ENCODE measurements at places on chromosomes 2 and 18.

DNA sequence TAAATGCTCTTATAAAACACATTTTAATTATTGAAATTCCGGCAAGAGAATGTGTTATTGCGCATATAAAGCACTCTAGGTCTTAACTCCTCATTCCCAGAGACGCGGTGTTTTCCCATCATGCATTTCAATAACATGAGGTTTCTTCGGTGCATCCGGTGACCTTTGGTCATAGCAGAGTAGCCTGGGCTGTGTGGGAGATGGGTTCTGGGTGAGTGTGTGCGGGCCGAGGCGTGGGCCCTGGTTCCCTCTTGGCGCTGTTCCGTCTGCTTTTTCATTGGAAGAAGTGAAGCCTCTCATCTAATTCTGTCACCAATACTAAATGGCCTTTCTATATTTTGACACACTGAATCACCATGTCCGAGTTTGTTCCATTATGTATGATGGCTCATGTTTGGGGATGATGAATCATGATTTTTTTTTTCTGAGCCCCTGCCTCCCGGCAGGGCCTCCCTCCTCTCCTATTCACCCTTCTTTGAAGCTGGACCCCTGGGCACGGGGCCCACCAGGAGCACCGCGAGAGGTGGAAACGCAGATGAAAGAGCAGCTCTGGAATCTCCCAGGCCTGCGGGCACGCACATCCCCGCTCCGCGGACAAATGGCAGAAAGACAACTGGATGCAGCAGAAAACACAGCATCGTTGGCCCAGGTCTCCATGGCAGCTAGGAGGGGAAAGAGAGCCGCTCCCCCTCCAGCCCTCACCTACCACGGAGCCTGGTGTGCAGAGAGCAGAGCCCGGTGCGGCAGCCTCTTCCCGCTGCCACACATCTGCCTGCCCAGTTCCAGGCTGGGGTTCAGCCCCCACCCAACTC, 85.8 kb upstream of the HPCAL1 start:
- no peak for DNase-seq

DNA sequence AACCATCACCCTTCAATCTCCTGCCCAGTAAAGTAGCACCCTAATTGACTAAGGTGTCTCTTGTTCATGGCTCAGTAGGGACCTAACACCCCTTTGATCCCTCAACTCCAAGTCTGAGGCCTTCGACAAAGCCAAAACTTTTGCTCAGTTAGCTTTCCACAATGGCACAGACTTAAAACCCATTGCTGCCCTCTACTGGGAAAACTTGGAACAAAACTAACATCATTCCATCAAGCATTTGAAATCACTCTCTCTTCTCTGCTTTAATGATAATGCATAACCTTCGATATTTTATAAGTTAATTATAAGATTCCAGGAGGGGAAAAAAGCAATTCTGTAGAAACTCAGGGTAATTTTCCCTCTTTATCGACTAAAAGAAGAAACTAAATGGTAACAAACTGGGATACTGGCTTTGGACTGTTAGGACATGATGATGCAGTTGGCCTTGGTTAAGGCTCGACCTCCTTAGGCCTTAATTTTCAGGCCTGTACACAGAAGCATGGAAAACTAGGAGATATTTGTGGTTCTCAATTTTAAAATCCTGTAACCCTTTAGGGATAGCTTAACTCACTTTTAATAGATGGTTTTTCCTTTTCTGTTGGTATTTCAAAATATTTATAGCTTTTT, 127.8 kb downstream of the STK39 start:
- no peak for DNase-seq

DNA sequence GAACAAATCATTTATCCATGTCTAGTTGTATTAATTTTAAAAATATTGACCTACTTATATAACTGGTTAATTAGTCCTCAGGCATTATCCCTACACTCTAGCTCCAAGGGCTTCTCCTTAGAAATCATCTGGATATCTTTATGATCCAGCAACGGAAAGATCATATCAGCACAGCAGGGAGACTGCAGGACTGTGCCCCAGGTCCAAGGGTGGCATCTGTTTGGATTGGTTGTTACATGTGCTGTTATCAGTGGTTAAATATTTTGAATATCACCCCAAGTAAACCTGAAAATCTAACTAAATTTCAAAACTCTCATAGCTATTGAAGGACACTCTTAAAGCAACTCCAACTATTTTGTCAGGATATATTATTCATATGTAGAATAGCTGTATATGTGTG, 556.2 kb upstream of the ZEB2 start:
- DNase-seq: no peak

- peak; percentile 81 for DNase-seq
These were observed 61.2 kb upstream of the GPC1 start for GRCh38 chr2:240374085-240374907.

DNA sequence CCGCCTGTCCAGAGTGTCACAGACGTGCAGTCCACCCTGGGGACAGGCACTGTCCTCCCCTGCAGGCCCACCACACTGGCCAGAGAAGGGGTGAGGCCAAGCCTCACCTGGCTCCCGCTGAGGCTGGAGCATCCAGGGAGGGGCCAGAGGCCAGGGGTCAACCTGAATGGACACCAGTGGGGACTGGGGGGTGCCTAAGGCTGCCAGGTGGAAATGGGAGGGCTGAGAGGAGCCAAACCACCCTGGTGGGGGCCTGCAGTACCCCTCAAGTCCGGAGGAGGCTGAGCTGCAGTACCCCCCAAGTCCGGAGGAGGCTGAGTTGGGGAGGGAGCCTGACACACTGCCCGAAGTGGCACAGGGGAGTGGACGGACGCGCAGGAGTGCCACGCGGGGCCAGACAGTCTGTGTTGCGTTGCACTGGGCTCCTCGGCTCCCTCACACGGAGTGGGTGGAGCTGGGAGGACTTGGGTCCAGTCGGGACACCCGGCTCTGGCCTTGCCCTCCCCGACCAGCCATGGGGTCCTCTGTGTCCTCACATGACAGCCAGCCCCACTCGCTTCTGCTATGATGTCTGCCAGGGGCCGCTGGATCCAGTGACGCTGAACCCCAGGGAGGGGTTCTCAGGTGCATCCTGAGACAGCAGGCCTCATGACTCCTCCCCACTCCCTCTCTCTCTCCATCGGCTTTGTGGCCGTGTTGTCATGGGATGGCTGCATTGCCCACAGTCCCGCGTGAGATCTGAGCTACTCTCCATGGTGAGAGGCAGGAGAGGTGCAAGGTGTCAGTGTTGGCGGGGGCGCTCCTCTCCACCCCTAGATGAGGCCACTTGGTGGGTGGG, 22.3 kb upstream of the GPC1 start:
- peak; percentile 50 for DNase-seq

- DNase-seq: no peak
These were observed 45.7 kb downstream of the ARL5A start for GRCh38 chr2:151782378-151783132.

GRCh38 chr18:69172046-69172445, 228.6 kb upstream of the DOK6 start:
- no peak for DNase-seq

DNA sequence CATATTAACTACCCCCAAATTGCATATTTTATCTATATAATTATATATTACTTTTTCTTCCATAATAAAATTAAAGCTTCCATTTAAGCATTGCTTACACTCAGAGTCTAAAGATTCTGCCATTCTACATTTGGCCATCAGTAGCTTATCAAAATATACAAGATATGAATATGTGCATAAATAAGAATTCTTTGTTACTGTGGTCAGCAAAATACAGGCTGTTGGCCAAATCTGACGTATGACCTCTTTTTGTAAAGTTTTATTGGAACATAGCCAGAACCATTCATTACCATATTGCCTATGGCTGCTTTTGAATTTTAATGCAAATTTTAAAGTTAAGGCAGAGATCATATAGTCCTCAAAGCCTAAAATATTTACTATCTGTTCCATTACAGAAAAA, 643.9 kb upstream of the VRK2 start:
- no peak for DNase-seq

GRCh38 chr2:31651267-31651666, 70.5 kb upstream of the SRD5A2 start:
- DNase-seq: no peak

DNA sequence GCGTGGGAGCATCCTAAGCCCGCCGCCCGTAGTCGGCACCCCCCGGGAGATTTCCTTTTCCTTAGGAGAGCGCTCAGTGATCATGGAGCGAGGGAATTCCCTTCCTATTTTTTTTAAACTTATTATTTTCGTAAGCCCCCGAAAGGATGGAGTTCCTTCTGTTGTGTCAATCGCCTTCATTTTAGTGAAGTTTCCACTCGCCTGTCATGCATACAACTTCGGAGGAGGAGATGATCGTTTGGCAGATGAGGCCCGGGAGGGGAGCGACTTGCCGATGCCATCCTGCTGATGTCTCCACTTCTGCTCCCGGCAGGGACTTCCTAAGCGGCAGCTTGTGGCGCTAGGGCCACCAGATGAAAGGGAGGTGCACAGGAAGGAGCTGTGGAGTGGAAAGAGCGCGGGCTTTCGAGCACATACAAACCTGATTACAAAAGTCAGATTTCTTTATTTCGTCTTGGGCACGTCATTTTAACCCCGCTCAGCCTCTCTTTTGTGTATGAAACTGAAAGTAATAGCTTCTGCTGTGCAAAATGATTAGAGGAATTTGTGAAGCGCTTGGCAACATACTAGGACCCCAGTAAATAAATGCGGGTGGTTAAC, at the start of gene ADGRF3:
ADGRF3 (minus strand) TSS at position 336 of the 600 bp plus-strand sequence. CDS start 555 bp downstream, outside the sequence.
- DNase-seq: peak; percentile 77

DNA sequence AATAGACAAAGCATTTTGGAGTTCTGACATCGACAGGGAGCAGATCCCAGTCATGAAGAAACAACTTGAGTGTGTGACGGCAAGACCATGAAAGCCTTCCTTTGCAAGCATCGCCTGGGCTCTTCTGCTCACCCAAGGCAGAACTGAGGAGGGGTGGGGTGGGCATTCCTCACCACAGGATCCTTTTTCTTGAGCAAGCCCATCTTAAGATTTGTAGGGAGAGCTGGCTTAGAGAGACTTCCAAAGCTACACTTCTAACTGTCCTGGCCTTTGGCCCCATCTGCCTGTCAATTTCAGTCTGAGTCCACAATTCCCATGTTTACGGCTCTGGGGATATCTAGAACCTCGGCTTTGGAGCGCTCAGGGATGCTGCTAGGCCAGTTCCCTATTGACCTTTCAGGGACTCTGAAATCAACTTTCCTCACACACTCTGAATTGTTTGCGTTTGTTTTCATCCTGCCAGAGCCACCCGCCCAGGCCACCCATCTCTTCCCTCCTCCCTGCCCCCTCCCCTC, 3.7 kb downstream of the KLHL14 start:
- no peak for DNase-seq

DNA sequence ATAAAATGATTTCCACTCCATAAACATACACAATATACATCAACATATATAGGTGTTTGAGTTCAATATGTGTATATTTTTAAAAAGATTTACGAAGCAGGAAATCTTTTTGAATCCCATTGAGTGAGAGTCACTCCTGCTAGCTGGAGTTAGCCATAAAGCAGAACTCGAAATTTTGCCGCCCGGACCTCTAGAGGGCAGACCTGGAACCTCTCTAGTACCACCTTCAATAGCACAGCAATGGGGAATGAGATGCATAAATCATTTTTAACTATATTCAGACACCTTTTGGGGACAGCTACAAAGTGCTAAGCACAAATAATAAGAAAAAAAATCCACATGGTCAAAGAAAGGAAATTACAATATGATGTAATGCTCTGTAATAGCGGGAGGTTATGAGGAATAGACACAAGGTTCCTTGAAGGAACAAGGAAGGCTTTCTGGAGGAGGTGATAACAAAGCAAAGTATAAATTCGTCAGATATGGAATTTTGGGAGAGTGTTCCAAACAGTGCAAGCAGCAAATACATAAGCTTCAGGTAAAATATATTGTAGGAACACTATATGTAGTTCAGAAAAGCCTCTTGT, 533.4 kb downstream of the ERBB4 start:
- DNase-seq: no peak

GRCh38 chr2:74690571-74690970, 36.5 kb downstream of the SEMA4F start:
- no peak for DNase-seq

- no peak for DNase-seq
These were observed 5.8 kb upstream of the PAX8 start for GRCh38 chr2:113284476-113284875.

GRCh38 chr2:202278944-202279343, 13.4 kb downstream of the NOP58 start:
- no peak for DNase-seq

DNA sequence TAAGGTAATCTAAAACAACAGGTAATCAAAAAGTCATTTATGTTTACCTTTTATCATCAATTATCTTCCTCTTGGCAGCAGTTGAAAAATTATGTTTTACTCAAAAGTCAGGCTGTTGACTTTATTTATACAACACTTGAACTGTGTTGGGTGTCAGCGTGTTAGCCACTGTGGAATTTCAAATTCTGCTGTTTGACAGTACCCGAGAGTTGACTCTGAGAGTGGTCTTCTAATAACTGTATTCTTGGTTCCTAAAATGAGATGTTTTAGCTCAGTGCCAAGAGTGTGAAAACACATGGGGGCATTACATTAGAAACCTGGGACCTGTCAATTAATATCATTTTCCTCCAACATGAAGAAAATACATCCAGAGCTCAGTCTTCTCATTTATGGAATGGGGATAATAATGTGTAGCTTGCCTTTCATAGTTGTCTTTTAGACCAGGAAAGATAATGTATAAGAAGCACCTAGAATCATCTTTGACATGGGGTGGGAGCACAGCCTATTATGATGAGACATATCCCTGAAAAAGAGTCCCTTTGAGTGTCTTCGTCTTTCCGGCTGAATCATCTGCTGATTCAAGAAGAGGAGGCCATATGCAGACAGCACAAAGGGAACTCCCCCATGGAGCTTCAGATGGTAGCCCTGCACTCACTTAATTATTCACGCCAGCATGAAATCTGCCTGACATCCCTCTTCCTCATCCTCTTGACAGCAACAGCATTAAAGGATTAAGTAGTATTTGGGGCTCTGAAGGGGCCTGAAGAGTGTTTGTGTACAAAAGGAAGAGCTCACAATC, 89.1 kb downstream of the AFF3 start:
- DNase-seq: no peak

GRCh38 chr2:231910771-231911170, 15.4 kb downstream of the NPPC start:
- no peak for DNase-seq

- no peak for DNase-seq
These were observed 140.9 kb downstream of the SH3RF3 start for GRCh38 chr2:109269706-109270504.

DNA sequence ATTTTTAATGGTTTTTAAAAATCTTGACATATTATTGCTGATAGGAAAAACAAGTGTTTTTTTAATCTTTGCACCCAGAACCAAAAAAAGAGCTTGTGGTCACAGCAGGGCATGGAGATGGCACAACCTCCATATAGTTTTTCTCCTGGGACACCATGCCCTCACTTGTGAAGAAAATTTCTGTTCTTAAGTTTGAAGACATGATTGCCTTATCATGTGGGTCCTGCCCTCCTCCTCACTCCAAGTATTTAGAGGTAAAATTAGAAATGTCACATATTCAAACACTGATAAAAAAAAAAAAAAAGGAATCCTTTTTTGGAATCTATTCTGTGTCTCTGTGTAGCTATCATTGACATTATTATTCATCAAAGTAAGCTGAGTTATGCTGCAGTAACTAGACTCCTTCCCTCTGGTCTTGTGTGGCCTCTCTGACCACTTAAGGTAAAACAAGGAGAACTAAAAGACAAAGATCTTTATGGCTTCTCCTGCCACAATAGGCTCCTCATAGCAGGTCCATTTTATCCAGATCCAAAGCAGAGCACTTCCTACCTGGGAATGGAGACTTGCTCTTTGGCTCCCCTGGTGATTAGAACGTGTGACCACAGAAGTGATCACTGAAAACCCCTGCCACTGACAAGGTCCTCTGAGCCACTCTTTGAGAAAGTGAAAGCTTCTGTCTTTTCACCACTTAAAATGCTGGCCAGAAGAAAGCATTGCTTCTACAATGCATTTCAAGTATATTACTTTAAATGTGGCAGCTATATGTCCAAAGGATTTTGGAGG, 19.8 kb downstream of the ADD2 start:
- DNase-seq: no peak

All from right cardiac atrium (tissue), 5 donors.